B cell (primary cell): ENCODE measurements at places on chromosomes 16 and 17.
A peak's percentile ranks its signal among the peaks of the same experiment; 100 is the strongest.

DNA sequence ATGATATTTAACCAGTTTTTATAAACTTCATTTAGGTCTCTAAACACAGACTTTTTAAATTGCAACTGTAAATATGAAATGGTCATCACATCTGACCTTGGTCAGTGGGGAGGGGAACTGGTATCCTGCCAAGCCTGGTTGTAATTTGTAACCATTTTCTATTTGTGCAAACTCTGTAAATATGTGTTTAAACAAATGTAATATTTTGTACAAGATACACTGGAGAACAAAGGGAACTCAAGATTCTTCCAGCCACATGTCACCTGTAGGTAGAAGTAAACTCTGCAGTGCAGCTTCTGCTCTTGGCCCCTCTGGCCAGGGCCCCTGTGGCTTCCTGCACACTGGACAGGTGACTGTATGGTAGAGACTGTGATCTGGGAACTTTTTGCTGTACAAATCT lies 35.8 kb downstream of the AKAP1 start:
- no peak for DNase-seq

- no peak for DNase-seq
Observed at GRCh38 chr16:89010210-89010925, 33.4 kb upstream of the CBFA2T3 start.

DNA sequence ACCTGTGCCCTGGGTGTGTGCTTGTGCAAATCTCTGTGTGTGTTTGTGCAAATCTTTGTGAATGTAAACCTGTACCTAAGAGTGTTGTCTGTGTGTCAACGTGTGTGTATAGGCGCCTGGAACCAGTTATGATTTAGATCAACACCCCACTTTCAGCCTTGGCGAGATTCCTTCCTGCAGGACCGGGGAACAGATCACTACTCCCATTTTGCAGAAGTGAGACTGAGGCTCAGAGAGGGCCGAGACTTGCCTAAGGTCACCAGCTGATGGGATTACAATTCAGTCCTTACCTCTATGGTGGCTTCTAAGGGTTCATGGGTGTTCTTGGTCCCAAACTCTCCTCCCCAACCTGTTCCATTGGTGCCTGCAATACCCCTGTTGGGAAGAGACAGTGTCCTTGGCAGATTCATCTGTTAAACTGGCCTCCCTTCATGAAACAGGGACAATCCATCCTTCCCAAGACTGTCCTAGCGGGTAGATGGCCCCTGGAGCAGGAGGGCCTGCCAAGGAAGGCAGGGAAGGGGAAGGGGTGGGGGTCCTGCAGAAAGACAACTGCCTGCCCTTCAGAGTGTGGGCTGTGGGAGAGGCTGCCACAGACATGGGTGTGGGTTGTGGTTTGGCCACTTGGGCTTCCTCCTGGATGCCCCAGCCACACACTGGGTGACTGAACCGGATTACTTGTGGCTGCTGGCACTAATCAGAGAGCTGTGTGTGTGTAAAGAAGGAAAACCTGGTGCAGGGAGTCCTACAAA lies 6.9 kb upstream of the MAPK7 start:
- no peak for DNase-seq

- DNase-seq, result peak; percentile 48
Observed at GRCh38 chr17:2025622-2026309, 632 bp upstream of the RTN4RL1 start.

DNA sequence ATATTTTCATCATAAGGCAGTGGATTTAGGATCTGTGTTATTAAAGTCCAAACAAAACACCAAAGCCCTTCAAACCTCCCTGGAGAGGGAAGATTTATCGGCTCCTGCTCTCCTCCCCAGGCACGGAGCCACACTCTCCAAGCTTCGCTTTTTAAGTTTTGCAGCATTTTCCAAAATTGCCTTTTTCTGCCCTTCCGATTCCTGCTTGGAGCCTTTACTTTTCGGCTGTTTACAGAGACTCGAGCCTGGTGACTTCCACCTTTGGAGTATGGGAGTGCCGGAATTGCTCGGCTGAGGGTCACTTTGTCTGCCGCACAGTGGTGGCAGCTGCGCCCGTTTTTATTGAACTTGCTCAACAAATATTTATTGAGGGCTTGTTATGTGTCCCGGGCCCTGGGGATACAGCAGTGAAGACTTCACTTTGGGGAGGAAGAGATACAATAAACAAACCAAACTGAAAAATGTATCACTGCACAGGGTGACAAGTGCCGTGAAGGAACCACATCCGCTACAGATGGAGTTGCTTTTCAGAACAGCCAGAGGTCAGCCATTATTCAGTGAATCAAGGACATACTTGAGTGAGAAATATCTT lies 185.5 kb downstream of the NTN1 start:
- DNase-seq, result no peak

GRCh38 chr17:18377437-18378204 lies at the start of gene EVPLL:
Gene EVPLL, plus strand, starts transcription at chr17:18377778. Its CDS starts 3,160 bp downstream, at chr17:18380938.
- DNase-seq, result peak; percentile 41
